ENCODE measurements at places on chromosomes 1 and 21. TPM values are rescaled to one million over a fixed set of nuclear protein-coding genes. Genes with fewer than 3 reads are reported as not detected.
A peak's percentile ranks its signal among the peaks of the same experiment; 100 is the strongest.

GRCh38 chr1:185646202-185646683, 87.9 kb upstream of the HMCN1 start:
- DNase-seq, result peak; percentile 99

DNA sequence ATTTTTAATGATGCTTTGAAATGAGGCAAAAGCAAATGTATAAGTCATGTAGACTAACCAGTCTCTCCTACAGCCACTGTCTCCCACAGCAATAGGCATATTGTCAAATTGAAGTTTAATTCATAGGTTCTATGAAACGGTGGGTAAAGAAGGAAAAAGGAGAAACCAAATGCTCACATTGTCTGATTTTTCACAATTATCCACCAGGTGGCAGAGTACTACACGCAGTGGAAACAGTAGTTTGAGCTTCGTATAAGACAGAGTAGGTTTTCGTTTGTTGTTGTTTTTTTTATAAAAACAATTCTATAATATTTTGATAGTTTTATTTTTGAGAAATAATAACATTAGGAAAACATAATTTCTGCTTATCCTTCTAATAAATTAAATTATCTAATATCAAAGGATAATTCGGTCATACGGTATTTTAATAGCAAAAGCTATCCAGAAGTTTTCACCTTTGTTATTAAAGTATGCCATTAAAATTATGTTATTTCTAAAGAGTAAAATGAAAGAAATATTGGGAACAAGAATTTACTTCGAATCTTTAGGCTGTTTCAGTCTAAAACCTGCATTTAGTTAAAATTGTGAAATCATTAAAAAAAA, 39.1 kb downstream of the TYW3 start:
- DNase-seq, result peak; percentile 58

GRCh38 chr1:30812076-30812475, 54.5 kb upstream of the LAPTM5 start:
- DNase-seq, result no peak

DNA sequence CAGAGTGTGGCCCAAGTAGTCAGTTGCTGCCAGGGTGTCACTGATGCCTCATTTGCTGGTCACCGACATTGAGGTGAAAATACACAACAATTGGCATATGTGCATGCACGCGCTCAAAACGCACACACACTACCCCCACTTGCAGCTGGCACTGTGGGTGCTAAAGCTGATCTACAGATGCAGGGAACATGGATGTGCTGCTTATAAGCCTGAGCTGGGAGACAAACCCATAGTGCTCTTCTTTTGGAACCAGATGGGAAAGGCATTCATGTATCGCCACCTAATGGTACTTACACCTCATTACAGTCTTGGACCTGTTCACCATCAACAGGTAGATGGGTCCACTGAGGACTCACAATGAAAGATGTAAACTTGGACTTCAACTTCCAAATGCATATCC, 70.3 kb upstream of the CAMK1G start:
- peak; percentile 16 for DNase-seq

Gene ASCL5
- not detected for total RNA-seq

Gene TCHH
- not detected for total RNA-seq

All from endothelial cell of umbilical vein (primary cell).